ENCODE measurements at places on chromosomes 4 and X.

DNA sequence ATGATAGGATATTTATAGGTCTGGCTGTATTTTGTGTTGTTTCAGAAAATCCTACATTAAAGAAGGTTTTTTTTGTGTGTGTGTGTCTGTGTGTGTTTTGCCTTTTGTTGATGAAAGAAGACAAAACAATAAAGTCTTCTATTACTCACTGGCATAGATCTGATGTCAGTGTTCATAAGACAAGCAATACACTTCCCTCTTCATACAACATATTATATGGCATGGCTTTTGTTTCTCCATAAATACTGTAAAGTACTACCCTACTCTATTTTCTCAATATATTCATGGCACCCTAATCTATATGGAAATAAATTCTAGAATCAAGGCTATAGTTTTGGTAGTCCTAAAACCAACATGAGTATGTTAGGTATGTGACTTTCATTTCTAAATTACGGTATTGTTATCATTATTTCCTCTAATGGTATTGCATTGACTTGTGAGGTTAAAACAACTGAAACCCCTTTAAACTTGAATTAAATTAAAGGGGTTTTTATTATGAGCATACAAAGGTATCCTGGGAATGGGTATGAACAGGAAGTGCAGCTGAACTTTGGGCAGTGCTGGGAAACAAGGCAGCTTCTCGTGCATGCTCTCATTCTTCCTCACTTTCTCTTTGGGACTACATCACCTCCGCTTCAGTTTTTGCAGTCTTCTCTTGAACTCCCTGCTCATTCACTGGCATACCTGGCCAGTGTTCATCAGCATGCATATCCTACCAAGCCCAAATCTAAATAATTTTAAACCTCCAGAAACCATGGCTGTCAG, 70.5 kb upstream of the PRSS48 start:
- DNase-seq: no peak

GRCh38 chr4:3331511-3332394, 38.9 kb downstream of the RGS12 start:
- no peak for DNase-seq

- DNase-seq: no peak
Observed at GRCh38 chr4:14302021-14302420, 674.5 kb upstream of the BOD1L1 start.

GRCh38 chrX:10110984-10111363, 45.8 kb upstream of the CLCN4 start:
- peak; percentile 79 for DNase-seq

- no peak for DNase-seq
Observed at GRCh38 chr4:87911252-87911774, 64.2 kb upstream of the SPP1 start.

DNA sequence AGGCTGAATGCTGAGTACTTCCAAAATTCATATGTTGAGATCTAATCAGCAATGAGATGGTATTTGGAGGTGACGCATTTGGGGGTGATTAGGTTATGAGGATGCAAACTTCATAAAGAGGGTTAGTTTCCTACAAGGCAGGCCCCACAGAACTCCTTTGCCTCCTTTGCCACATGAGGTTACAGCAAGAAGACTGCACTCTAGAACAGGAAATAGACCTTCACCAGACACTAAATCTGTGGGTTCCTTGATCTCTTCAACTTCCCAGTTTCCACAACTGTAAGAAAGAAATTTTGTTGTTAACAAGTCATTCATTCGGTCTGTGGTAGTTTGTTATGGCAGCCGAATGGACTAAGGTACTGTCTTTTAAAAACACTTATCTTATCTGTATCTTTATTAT, 681.9 kb upstream of the HS3ST1 start:
- no peak for DNase-seq

DNA sequence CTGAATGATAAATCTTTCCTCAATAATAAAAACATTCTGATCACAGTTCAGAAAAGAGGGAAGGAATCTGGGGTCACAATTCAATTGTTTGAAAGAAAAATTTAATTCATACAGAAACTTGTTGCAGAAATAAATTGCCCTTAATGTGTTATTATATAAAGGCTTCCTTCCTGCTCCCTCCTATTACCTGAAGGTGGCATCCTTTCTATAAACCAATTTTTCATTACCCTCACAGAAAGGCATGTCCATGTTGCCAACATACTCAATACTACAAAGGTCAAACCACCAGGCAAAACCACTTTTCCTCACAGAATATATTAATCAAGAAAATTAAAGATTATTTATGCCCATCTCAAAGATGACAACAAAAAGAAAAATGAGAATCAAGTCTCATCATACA, 194.3 kb upstream of the CT83 start:
- no peak for DNase-seq

DNA sequence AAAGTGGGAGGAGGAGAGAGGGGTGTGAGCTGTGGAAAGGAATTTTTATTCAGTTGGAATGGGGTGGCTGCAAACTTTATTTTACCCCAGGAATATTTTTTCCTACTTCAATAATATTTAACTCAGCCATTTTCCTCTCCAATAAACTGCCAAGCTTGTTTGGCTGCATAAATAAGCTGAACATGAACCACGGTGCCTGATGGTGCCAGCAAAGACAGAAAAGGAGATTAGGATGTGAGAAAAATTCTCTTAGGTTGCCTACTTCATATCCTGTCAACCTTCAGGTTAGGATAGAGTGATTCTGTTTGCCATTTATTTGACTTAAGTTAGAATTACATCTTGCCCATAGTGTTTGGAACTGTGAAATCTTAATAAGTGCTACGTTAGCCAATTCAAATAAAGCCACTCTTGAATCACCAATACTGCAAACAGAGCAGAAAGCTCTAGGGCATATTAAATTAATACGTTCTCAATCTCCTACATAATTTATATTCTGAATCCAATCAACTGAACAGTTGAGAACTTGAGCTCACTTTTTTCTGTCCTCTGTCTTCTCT, 195.1 kb downstream of the ARHGAP24 start:
- DNase-seq: no peak

GRCh38 chr4:159303435-159303834, 200.6 kb downstream of the RAPGEF2 start:
- no peak for DNase-seq

DNA sequence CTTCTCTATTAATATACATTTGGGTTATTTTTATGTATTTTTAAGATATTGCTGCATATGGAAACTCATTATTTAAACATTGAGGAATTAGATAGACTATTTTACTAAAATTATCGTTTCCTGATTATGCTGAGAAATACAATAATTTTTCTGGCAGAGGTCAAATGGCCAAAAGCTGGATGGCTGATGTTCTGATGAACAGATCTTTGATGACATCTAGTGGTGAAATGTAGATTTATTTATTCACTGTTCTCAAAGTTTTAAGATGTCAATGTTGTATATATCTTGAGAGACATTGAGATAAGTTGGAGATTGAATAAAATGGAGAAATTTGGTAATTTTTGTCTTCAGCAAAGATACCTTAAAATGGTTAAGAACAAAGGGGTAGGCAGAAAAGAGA, 96.2 kb downstream of the UGT8 start:
- no peak for DNase-seq

GRCh38 chr4:86935853-86936733, 1.3 kb downstream of the AFF1 start:
- DNase-seq: peak; percentile 48

DNA sequence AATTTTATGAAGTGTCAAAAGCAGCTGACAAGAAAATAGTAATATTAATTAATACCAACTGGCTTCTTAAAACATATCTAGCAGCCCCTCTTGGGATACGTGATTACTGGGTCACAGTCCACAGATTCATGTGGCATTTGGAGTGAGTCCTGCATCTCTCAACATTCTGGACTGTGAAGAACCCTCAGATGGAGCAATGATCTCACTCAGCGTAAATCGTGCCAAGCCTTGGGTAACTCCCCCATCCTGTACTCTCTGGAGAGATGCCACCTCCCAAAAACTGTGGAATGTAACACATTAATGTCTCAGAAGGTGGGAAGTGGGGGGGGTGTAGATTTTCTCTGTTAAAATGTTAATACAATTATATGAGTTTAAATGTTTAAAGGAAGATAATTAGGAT, 118.2 kb upstream of the IQCM start:
- no peak for DNase-seq

GRCh38 chr4:5912614-5913019, 19.7 kb upstream of the CRMP1 start:
- DNase-seq: no peak

GRCh38 chr4:161583549-161583948, 580.3 kb downstream of the FSTL5 start:
- DNase-seq: no peak

DNA sequence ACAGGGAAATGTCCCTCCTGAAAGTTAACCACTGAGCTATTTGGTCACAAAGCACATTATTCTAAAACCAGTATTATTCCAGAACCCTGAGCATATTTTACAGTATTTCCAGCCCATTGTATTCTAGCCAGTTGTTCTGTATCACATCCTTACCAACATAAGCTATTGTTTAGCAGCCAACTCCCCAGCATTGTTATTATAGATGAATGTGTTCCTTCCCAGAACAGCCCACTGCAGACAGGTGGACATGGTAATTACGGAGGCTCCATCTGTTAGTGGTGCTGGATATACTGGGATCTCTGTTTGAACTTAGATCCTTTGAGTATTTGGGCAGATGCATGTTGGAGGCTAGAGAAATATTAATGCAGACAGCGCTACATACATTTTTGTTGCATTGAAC, 126.1 kb downstream of the MGST2 start:
- no peak for DNase-seq

DNA sequence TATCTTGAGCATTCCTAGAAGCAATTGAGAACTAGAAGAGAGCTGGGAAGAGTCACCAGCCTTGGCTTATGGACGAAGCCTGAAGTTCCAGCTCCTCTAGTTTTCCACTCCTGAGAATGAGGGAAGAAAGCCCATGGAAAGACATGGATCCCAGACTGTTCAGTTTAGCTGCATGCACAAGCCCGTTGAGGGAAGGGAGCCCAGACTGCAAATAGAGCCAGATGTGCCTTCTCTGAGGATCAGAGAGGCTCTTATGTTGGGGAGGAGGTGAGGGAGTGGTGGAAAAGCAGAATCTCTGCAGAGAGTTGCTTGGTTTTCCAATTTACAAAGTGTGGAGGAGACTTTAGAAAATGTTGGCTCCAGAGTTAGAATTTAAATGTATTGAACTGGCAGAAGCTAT, 69.0 kb downstream of the ASB9 start:
- no peak for DNase-seq

DNA sequence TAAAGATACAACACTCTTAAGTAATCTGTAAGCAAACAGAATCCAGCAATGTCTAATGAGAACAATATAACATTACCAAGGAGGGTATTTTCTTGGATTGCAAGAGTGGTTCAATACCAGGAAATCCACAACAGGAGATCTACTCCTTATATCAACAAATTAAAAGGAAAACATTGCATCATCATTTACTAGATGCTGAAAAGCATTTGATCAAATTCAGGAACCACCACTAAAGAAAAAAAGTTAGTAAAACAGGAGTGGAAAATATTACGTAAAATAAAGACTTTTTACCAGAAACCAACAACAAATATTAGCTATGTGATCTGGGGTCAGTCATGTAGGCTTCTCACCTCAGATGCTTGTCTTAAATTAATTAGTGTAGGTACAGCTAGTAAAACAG, 66.8 kb upstream of the MAB21L2 start:
- no peak for DNase-seq

- no peak for DNase-seq
Observed at GRCh38 chrX:145817331-145818185, at the start of gene SLITRK2. Gene SLITRK2 (plus strand): TSS chrX:145817829. CDS start chrX:145822426, 4,597 bp downstream.

Measured in CD8-positive, alpha-beta memory T cell (primary cell).